ENCODE measurements at places on chromosomes 5 and 9.

DNA sequence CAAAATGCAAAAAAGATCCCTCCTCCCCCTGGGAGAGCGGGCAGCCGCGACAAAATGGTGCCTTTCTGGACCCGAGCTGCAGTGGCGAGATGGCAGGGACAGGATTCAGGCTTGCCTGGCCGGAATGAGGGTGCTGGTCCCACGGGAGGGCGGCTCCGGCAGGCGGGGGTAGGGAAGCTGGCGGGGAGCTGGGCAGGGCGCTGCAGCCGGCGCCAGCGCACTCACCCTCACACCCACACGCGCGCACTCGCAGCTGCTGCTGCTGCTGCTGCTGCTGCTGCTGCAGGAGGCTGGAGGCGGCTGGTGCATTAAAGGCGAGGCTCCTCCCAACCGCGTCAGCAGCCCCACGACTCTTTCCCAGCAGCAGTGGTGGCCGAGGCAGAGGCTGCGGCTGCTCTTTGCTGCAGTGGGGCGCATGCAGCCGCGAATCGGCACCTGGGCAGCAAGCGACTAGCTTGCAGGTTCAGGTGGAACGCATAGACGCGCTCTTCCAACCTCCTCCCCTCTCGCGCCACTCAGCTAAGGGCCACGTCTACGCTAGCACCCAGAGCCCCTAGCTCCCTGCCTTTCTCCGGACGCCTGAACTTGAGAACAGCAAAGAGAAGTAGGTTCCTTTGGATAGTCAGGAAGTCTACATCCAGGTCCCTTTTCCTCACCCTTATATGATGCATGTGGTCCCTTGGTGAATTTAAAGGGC, at the start of gene PPP2R2B:
TSS of gene PPP2R2B (minus strand) at position 282 of the 697 bp plus-strand sequence.
- DNase-seq: peak; percentile 13

DNA sequence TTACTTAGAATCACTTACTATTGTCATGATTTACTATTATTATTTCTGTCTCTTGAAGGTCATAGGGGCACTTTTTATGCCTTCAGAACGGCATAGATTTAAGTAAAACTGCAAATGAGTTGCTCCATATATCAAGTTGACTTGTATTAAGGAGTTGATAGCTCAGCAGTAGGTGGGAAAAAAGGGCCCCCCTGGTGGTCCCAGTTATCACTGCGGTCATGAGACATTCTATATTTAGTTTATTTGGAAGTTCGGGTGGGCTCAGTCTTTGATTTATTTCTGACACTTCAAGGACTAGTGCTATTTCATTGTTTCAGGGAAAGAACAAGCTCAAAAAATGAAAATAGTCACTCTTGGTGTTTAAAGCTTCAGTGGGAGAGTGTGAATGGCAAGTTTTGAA, 159.3 kb downstream of the SLC24A2 start:
- DNase-seq: no peak

GRCh38 chr5:157533011-157533481, 42.5 kb downstream of the ADAM19 start:
- DNase-seq: no peak

DNA sequence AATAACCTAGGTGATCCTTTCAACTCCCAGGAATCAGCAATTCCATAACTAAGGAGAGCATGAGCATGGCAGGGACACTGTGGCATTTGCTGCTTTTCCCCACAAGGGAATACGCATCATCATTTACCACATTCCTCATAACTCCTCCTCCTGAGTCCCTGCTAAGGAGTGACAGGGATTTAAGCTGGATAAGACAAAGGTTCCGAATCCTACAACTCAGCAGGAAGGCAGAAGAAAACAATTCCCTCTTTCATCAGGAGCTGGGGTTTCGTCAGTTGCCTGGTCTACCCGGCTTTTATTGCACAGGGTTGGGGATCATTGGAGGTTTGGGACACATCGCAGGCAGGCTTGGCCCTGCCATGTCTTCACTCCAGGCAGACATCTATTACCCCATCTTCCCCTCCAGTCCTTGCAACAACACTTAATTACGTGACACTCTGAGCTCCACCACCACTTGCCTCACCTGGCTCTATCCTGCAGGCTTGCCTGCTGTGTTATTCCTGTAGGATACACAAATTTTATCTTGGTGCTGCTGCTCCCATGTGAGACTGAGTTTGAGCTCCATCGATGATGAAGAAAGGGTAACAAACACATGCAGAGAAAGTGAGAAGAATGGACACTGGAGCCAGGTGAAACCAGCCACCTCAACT, 563.0 kb upstream of the KLF4 start:
- DNase-seq: no peak

DNA sequence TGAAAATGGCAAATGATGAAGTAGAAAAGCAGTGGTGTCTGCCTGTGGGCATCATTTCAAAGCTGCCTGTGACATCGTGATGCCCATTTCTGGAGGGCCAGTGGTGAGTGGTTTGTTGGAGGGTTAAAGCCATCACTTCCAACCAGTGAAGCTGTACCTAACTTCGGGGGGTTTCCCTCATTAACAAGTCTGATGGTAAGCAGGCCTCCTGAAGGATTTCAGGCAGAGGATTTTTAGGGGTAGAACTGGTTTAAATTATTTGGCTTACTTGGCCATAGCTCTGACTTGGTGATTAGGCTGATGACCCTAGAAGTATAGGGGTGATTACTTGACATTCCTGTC, 10.7 kb downstream of the TNFAIP8 start:
- DNase-seq: no peak

- DNase-seq: no peak
These were observed 77.7 kb upstream of the ADAMTS2 start for GRCh38 chr5:179422908-179423481.

DNA sequence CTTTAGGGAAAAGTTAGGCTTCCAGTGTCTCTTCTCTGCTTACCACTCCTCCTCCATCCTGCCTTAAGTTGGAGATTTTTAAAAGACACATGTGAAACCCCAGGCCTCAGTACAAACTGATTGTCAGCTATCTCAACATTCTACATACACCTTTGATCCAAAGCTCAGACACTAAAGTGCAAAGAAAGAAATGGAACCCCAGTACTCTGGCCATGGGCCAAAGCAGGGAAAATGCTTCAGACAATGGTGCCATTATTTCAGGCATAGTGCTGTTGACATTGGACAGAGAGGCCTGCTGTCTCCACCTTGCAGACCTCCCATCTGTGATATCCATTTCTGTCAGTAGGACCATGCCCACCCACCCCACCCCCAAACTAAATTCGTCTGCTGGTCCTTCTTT, 49.1 kb downstream of the G3BP1 start:
- DNase-seq: no peak

DNA sequence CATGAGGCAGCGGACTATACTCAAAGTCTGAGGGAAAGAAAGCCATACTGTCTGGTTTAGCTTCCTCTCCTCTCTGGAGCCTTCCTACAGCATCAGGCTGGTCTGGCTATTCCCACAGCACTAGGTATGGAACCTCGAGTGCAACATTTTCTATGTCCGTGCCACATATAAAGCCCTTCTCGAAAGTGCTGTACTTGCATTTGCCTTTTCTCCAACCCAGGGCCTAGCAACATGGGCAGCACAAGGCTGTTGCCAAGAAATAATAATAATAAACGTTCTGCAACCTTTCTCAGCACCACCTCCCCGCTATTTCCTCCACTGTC, 804 bp downstream of the MED10 start:
- DNase-seq: no peak

DNA sequence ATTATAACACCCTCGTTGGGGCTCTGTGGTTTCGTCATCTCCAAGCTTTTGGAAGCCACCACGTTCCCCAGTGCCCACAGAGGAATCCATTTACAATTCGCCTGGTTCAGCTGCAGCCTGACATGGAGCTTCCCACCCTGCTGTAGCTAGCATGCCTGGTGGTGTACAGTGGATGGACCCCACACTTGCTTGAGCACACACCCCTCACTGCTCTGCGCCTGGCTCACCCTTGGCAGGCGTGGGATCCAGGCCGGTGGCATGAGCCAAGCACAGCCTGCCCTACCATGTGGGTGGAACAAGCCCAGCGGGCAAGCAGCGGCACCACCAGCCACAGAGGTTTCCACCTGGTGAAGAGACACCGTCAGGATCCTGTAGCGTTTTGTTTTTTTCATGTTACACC, 1045.7 kb upstream of the CDH9 start:
- no peak for DNase-seq

DNA sequence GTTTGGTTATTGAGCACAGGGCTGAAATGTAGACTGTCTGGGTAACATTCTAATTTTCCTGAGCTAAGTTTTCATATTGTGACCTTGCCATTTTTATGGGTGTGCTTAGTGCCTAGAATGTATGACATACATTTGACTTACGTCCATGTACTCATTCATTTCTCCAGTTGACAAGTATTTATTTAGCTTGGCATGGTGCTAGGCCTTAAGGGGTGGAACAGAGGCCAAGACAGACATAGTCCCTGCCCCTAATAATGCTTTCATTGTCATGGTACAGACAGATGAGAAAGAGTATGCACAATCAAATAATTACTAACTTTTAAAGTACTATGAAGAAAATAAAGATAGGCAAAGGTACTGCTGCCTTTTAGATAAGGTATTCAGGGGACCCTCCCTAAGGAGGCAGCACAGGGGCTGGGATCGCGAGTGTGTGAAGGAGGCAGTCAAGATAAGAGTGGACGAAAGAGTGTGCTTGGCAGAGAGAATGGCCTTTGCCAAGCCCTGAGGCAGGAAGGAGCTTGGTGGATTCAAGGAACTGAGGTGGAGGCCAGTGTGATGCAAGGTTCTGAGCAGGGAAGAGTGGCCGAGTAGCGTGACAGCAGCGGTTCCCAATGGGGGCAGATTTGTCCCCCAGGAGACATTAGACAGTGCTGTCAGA, 128.0 kb downstream of the PIP5K1B start:
- no peak for DNase-seq

- DNase-seq: no peak
These were observed 188.5 kb upstream of the GRAMD2B start for GRCh38 chr5:126234563-126235195.

All from stimulated activated CD4-positive, alpha-beta T cell treated with anti-CD3 and anti-CD28 coated beads, Interleukin-1b, Interleukin-23, amount 100 ng/mL, for 4 hours (primary cell).